Right renal cortex interstitium (tissue), 3 donors: ENCODE measurements at places on chromosomes 3 and 15.

- peak; percentile 20 for DNase-seq
These were observed 47.0 kb upstream of the PPIB start for GRCh38 chr15:64209680-64210334.

DNA sequence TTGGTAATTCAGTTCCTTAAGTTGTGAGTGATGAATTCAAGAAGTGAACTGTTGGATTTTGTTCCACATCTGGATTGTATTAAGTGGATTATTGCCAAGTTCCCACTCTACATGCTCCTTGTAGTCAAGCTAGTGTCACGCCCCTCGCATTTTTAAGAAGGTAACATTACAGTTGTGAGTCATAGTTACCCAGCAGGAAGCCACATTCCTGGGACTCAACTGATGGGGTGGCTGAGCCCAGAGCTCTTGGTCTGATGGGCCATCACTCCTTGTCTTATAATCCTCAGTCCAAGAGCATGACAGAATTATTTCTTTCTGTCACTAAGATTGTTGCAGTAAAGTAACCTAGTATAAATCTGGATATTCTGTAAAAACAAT, 102.7 kb downstream of the PTPRG start:
- DNase-seq = no peak

GRCh38 chr3:124610130-124610529, 120.1 kb upstream of the UMPS start:
- DNase-seq = no peak

DNA sequence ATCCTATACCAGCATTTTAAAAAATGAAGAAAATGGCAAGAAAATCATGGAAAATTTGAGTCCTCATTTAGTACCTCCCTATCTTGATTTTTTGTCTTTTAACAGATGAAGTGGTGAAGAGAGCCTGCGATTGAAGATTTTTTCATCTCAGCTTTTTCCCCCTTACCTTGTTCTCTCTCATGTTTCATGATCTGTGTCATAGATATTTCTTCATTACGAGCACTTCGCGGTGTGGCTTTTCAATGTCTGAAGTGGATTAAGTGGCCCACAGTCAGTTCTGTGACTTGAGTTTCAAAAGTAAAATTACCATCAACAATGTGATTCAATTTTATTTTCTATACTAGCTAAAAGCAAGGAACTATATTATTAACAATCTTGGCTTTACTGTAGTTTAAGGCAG, 147.2 kb downstream of the FNDC3B start:
- DNase-seq = no peak

DNA sequence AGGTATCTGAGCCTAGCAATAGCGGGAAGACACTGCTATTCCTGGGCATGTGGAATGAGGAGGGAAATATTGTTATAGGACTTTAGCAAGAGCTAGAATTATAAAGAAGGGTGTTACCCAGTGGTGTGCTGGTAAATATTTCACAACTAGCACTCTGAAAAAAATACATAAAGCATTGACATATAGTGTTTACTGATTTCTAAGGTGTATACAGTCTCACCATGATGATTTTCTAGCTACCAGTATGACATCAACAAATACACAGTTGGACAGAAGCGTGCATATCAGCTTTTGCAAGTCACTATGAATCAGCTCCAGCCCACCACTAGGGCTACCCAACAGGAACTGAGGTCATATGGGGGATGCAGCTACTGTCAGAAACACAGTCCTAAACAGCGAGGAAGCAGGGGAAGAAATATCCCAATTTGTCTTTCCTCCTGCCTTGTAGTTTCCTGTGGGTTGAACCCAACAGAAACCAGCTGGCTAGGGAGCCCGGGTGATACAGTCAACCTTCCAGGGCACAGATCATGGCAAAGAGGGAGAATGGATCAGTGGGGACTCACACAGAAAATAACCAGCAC, 39.6 kb downstream of the HGD start:
- DNase-seq = no peak
